ENCODE measurements at places on chromosomes 13 and 19.

DNA sequence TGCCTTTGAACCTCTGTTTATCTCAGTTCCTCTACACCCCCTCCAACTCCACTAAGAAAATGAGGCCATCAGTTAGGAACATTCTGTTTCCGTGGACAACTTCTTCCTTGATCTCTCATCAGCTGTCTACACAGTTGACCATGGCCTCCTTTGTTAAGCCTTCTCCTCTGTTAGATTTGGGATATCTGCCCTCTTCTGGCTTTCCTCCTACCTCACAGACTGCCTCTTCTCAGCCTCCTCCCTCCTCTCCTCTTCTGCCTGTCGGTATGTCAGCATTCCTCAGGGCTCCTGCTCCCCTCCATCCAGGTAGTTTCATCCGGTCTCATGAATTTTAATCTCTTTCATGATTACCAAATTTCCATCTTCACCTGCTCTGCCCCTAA lies 454.9 kb downstream of the FOXO1 start:
- no peak for DNase-seq

- no peak for DNase-seq
These were observed 323.7 kb upstream of the HTR2A start for GRCh38 chr13:47220453-47221140.

- no peak for DNase-seq
These were observed 1536.6 kb downstream of the UQCRFS1 start for GRCh38 chr19:27676334-27676733.

DNA sequence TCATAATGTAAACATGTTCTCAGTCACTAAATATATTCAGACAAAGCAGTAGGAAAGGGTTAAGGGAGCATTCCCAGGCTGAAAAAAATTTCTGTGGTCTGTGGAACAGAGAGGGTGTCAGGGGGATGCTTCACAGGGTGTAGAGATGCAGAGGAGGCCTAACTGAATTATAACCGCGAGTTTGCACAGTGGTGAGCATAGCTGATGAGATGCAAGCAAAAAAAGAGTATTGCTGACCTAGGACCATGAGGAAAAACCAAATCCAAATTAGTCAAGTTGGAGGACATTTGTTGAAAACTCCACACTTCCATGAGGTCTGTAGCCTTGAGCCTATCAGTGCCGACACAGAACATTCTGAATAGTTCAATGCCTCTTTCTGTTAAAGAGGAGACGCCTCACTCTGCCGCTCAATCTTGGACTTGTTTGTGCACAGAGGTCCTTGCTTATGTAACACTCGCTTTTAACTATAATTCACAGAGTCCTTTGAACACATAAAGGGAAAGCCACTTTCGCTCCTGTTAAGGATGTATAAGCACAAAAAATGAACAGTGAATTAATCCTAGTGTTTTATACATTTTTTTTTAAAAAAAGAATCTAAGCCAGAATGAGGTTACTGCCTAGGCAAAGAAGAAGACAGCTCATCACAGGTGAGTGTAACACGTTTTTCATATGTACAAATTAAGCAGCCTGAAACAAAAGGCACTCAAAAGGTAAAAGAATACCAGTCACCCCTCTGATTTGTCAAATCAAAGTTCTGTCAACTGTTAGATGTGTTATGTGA lies 25.8 kb upstream of the INTS6 start:
- no peak for DNase-seq

GRCh38 chr13:44382635-44383145 lies 9.1 kb downstream of the SERP2 start:
- DNase-seq = no peak

GRCh38 chr13:18948012-18948663 lies 233.5 kb downstream of the TUBA3C start:
- DNase-seq = no peak

GRCh38 chr13:23651887-23652286 lies 81.7 kb downstream of the TNFRSF19 start:
- no peak for DNase-seq

DNA sequence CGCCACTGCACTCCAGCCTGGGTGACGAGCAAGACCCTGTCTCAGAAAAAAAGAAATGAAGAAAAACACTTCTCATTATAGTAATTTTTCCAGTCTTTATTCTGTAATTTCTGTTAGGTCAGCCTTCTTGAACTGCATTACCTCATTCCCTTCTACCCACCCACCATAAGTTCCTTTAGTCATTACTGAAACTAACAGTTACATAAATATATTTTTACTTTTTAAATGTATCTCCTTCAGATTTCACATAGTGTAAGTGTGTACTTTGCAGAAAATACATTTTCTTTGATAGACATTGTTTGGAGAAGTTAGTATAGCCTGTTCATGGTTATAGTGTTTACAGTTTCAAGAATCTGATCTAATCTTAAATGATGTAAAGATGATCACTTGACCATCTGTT lies 31.7 kb upstream of the KCTD4 start:
- no peak for DNase-seq

- DNase-seq = no peak
These were observed 63.6 kb downstream of the RGCC start for GRCh38 chr13:41520660-41521630.

- DNase-seq = no peak
These were observed 12.8 kb downstream of the ZNF254 start for GRCh38 chr19:24099829-24100228.

DNA sequence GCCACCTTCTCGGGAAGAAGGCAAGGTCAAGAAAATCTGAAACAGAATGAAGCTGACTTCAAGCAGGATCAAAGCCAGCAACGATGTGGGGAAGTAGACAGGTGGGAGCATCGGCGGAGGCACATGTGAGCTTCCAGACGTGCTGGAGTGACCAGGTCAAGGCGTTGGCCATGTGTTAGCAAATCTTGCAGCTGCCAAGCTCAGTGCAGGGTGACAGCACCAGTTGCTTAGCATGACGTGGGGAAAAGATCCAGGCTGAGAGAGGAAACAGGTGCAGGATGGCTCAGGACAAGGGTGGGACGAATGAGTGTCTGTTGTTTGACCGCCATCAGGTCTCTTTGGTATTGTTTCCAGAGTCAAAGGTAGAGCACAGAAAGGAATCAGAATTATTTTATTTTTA lies 92.3 kb downstream of the TNFSF13B start:
- DNase-seq = no peak

DNA sequence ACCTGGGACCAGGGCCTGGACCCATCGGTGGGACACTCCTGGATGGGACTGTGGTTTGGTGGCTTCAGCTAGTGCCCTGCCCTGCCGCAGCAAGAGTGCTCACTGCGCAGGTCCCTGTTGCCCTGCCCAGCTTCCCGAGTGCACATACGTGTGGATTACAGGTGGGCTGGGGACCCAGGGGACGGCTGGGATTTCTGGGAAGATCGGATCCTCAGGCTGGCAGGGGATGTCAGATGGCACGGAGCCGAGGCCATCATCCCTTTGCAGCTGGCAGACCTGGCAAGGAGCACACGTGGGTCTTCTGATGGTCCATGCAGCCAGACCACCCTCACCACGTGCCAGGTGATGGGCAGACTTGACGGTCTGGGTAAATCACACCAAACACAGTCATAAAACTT lies 69.3 kb downstream of the CHST8 start:
- no peak for DNase-seq

DNA sequence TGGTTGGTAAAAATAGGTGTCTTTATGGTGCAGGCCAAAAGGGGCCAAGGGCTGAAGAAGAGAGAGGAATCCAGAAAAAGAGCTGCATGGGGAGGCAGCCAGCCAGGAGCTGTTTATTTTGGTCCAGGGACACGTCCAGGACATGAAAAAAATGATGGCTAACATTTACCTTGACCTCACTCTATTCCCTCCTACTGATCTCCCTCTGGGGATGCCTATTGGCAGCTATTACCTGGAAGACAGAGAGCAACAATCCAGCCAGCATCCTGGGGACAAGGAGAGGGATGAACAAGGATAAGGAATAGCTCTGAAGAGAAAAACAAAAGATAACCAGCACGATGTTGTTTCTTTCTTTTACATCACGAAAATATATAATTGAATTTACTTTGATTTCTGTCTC lies 1599.6 kb downstream of the SLITRK5 start:
- DNase-seq = no peak

DNA sequence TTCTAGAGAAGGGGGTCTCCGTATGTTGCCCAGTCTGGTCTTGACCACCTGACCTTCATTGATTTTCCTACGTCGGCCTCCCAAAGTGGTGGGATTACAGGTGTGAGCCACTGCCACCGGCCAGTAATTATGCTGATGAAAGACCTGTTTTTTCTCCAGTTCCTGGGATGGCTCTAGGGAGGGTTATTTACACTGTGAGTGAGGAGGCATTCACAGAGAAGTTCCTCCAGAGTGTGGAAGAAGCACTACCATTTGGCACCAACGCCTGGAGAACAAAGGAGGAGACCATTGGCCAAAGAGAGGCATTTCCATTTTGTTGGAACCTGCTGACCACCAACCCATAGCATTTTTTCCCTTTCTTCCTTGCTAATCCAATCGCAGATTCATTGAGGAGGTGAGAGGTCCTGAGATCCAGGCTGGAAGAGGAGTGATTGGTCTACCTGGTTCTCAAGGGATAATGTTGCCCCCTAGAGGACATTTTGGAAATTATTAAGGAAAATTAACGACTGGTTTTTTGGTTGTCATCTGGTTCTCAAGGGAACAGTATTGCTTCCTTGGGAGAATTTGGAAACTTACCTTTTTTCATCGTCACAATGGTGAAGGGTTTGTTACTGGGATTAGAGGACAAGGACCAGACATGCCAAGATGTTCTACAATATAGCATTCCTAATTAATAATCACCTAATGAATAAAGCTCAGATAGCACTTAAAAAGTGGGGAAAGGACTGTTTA lies 5.5 kb upstream of the SAE1 start:
- DNase-seq = peak; percentile 12

- DNase-seq = no peak
These were observed 8.4 kb upstream of the PRR19 start for GRCh38 chr19:42293540-42293939.

DNA sequence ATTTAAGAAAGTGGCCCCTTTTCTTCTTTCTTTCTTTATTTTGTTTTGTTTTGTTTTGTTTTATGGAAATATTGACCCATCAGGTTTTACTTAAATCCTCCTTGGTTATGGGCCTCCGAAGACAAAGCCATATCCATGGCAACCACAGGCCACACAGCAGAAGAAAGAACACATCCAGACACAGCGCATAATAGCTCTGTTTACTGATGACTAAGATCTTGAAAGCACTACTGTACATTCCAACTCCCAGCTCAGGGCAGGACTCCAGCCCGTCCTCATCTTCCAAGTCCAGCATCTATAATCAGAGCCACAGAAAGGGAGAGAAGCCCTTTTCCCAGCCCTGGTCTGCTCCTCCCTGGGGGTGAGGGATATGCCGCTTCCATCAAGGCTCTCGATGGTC lies 84.3 kb downstream of the NUFIP1 start:
- no peak for DNase-seq

DNA sequence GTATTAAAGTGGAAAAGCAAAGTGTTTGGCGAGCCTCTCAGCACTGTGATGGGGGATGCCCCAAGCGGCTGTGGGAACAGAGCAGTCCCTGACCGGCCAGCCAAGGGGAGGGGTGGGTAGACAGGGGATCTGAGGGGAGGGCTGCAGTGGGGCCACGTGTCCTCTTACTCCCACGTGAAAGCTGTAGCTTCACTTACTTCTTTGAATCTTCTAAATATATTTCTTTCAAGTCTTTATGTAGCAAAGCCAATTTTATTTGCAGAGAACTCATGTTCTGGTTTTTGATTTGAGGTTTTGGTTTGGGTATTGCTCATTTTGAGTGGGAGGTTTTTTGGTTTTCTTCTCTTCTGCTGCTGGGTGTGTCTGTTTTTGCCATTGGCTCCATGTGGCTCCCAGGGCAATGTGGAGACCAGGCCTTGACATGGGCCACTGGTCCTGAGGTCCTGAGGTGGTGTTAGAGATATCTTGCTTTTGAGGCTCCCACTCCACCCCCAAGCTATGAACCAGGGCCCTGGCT lies 17.7 kb upstream of the OVOL3 start:
- no peak for DNase-seq

- DNase-seq = no peak
These were observed 21.7 kb upstream of the ZNF845 start for GRCh38 chr19:53311897-53312296.

DNA sequence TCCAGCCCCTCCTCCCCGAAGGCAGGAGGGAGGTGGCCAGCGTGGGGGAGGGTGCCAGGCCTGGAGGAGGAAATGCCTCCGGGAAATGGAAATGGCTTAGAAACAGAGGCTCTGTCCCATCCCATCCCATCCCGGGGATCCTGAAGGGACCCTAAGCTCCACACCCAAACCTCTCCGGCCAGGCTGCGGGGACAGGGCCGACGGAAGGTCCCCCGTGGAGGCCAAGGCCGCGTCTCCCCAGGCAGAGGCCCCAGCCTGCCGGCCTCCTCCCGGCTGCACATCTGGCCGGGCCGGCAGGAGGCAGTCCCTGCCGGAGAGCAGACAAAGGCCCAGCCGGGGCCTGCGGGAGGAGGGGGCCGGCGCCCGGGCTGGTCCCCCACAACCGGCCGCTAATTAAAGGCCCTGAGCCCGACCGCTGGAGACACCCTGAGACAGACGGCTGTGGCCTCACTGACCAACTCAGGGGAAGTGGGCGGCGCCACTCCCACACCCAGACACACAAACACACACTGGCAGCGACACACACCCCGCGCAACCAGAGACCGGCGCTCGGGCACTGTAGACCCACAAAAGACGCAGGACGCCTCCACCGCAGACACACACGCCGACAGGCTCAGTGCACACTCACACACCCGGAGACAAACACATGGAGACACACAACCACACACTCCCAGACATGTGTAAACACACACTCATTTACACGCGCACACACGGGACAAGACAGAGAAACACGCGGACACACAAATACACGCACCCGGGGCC lies 1.1 kb downstream of the ADAMTS10 start:
- DNase-seq = no peak

DNA sequence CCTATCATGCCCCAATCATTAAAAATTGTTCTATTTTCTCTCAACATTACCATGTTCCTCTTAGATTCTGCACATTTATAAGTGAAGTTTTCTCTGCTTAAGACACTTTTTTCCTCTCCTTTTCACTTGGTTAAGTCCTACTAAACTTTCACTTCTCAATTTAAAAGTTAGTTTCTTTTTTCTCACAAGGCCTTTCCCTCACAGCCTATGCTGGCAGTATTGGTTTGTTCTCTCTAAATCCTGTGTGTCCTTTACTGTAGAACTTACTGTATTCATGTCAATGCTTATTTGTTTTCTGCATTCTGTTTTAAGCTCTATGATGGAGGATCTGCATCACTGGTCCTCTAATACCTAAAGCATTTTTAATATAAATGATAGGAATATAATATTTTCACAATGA lies 2816.6 kb downstream of the PCDH9 start:
- DNase-seq = no peak

- DNase-seq = no peak
These were observed 767.4 kb downstream of the SLITRK6 start for GRCh38 chr13:85031771-85032170.

DNA sequence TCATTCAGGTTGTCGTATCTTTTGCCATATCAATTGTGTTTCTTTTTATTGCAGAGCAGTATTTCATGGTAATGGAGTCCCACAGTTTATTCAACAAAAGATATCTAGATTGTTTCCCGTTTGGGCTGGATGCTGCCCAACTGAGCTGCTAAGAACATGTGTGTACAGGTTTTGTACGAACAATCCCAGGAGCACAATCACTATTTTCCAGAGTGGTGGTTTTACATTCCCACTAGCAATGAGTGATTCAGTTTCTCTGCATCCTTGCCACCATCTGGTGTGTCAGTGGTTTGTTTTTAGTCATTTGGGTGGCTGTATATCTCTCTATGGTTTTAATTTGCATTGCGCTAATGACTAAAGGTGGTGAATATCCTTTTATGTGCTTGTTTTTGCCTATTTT lies 52.7 kb upstream of the ZDHHC20 start:
- DNase-seq = no peak

Measured in NCI-H1417 treated with DMSO at 0.1 percent for 48 hours (cell line).